ENCODE measurements at places on chromosomes 4 and X. TPM values are rescaled to one million over a fixed set of nuclear protein-coding genes. Genes with fewer than 3 reads are reported as not detected.

DNA sequence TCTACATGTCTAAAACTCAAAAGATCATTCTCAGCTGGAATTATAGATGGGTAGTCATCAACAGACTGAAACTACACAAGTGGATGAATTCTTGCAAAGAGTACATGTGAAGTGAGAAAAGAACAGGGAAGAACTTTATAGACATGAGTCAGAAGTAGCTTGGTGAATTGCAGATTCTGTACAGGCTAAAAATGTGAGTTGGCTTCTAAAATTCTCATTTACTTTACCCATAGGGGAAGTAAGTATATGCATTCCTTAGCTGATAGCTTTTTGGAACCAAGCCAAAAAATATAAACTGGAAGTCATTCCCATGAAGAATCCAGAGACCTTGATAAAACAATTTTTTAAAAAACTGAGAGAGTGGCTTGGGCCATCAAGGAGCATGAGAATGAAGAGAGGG lies 584.2 kb upstream of the FTHL17 start:
- no peaks in the 10 kb centered on the region for H3K27me3 ChIP-seq
- H3K4me1 ChIP-seq: no peaks in the 10 kb centered on the region
- DNase-seq: no peak
- H3K27ac ChIP-seq: no peak overlapping the region
- no peak overlapping the region for H3K4me3 ChIP-seq

DNA sequence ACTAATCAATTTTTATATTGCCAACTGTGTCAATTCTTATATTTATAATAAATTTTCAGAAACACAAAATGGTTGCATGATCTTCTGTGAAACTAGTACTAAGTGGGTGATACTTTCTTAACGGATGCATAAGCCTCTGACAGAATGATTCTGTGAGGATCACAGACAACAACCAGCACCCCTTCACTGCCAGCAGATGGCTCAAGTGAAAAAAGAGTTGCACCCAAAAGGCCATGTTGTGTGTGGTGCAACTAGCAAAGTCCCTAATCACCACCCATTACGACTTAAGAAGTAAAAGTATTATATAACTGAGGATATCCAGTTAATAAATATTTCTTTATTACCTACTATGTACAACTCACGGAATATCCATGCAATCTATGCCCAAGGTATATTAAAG lies 334.0 kb downstream of the PCDH19 start:
- H3K27me3 ChIP-seq: no peaks in the 10 kb centered on the region
- no peaks in the 10 kb centered on the region for H3K36me3 ChIP-seq

SPANXA2 gene
- not detected for total RNA-seq

LIMCH1 gene
- total RNA-seq: 0.20 TPM

PASD1 gene
- total RNA-seq: not detected

GRCh38 chr4:125728568-125728967 lies 413.8 kb downstream of the FAT4 start:
- no peak overlapping the region for H3K27ac ChIP-seq
- no peaks in the 10 kb centered on the region for H3K36me3 ChIP-seq
- no peak for DNase-seq
- no peak overlapping the region for H3K4me3 ChIP-seq
- no peaks in the 10 kb centered on the region for H3K27me3 ChIP-seq
- no peaks in the 10 kb centered on the region for H3K4me1 ChIP-seq

DNA sequence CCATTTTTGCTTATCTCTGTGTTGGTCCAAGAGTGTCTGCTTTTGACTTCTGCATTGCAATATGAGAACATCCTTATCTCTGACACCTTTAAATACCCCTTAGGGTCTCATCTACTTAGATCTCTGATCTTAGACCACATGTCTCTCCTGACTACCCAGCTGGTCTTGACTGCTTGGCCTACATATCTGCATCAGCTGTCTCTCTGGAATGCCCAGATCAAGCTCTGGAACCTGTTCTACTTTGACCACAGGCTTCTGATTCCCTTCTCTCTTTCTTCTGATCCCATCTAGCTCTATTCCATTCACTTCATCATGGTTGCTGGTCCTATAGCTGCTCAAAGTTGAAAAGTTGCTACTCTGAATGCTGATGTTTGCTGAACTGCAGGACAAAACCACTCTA lies 301.2 kb downstream of the MAPK10 start:
- H3K36me3 ChIP-seq: no peaks in the 10 kb centered on the region
- H3K4me1 ChIP-seq: no peaks in the 10 kb centered on the region
- no peak overlapping the region for H3K4me3 ChIP-seq
- no peak for DNase-seq
- H3K27ac ChIP-seq: no peak overlapping the region
